WTC11 (cell line): ENCODE measurements at places on chromosomes 7 and 10.

DNA sequence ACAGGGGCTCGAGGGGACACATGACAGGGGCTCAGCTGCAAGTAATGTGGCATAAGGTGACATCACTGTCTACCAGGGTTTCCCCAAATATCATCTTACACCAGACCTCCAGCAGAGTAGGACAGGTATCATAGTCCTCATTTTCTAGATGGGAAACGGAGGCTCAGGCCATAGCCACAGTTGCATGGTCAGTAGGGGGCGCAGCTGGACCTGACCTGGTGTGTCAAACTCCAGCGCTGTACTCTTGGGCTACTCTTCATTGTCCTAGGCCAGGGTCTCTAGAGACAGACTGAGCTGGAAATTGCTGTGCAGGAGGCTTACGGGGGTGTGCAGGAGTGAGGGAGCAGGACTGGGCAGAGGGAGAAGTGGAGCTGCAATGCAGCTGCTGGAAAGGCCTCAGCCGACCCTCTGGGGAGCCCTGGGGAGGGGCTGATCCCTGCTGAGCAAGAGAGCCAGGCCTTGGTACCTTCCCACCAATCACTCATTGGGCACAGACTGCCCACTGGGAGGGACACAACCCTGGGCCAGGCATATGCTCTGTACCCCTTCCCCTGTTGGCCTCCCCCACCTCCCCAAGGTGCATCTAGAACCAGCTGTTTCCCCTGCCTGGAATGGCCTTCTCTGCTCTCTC, 89.9 kb downstream of the CDH23 start:
- DNase-seq = peak; percentile 90

DNA sequence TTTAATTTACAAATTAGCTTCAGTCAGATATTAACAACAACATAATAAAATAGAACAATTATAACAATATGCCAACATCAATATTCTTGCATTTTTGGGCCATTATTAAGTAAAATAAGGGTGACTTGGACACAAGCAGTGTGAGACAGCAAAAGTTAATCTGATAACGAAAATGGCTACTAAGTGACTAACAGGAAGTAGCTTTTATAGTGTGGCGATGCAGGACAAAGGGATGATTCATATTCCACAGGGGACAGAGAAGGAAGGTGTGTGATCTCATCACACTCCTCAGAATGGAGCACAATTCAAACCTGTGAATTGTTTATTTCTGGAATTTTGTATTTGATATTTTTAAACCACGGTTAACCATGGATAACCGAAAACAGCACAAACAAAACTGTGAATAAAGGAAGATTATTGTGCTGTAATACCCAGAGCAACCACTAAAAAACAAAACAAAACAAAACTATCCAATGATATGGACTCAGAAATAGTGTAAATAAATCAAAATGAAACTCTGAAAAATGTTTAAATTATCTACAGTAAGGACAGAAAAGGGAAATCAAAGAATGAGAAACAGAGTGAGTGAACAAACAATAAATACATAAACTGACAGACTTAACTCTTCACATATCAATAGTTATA, 66.9 kb upstream of the TFEC start:
- no peak for DNase-seq

DNA sequence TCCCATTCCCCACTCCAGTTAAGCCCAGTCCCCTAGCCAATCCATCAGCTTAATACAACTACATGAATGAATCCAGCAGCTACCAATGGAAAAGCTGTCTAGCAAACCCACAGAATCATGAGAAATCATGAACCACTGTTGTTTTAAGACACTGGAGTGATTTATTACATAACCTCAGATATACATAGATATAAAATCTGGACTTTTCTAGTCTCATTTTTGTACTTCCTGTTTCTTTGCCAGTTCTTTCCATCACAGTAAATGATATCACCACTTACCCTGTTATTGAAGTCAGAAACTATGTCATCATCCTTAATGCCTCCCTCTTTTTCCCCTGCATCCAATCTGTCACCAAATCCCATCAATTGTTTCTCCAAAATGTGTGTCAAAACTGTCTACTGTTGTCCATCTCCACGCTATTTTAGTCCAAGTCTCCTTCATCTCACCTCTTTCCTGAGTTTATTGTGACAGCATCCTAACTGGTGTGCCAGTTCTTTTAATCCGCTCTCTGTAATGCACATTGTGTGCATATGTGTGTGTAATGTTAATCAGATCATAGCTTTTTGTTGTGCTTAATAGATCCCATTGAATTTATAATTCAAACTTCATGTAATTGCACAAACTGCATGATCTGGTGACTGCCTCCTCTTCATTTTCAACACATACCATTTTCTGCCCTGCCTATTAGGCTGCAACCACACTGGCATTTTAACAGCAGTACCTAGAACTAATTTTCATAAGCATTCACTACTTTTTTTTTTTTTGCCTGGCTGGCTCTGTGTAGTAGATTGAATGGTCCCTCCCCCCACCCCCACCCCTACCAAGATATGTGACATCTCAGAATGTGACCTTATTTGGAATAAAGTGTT, 56.0 kb downstream of the MKLN1 start:
- DNase-seq = no peak

DNA sequence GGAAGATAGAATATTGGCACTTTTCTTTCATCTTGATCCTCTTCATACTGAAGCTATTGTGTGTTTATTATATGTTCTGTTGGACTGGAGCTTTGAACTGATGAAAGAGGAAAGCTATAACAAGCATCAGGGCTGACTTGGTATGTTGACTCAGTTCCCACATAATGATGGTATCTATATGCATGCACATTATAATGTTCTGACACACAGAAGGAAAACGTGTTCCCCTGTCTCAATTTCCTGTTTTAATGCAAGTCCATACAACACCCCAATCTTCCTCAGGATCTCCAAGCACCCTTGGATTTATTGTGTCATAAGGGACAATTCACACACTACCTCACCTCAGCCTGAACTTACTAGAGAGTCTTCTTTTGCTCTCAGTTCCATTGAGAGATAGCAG, 8.3 kb upstream of the WASL start:
- DNase-seq = no peak

DNA sequence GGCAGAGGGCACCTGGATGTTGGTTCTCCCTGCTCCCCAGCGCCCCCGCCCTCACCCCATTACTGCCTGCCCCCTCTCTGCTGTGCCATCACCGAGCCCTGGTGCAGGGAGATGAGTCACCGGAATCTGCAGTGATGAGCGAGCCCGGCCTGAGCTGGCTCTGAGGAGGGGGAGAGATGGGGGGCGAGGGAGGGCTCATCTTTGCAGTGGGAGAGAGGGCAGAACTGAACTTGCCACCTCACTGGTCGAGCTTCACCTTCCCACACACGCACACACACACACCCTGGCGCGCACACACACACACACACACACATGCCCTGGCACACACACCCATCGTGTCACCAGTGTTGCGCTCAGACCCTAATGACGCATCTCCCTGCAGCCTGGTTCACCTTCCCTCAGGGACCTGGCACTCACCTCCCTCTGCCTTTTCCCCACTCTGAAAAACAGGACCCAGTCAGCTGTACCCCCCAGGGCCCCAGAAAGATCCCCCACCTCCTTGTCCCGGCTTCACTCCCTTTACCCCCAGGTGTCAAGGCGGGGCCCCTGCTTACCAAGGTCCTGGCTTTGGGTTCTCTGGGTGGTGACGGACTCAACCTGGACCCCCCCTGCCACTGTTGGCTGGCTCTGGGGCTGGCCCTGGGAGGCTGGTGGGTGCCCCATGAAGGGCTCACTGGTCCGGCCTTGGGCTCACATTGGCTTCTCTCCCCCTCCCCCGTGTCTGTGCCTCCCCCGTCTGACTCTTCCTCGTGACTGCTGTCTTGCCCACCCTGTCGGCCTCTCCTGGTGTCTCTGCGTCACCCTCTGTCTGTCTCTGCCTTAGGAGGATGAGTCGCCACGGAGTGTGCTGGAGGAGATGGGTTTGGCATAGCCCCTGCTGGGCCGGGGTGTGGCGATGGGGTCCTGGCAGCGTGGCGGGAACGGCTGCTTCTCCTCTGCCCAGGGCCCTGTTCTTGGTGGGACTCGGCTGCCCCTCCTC, 5.4 kb downstream of the VGF start:
- no peak for DNase-seq

DNA sequence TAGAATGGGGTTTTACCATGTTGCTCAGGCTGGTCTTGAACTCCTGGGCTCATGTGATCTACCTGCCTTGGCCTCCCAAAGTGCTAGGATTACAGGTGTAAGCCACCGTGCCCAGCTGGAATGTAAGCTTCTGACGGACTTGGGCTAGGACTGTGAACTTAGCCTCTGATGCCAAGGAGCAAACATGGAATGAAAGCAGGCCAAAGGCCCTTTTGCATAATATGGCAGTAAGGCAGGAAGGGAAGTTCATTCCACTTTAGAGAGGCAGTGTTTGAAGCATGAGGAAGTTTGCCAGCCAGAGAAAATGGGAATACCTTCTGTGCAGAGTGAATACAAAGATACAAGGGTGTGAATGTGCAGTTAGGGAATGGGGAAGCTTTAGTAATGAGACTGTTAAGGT, 20.3 kb downstream of the VCL start:
- no peak for DNase-seq

DNA sequence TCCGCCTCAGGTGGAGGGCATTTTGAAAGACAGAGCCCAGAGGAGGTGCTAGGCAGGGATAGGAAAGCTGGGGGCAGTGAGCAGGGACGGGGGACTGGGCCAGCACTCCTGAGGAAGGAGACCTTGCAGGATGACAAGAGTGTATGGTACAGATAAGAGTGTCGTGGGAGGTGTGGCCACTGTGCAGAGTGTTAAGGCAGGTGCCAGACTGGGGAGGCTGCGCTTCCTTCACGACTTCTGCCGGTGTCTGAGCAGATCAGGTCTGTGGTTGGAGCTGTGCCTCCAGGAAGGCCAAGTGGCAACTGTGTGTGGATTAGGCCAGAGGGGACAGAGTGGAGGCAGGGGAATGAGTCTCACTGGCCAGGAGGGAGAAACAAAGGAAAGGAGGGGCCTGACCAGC, 161.7 kb downstream of the HIBADH start:
- no peak for DNase-seq

DNA sequence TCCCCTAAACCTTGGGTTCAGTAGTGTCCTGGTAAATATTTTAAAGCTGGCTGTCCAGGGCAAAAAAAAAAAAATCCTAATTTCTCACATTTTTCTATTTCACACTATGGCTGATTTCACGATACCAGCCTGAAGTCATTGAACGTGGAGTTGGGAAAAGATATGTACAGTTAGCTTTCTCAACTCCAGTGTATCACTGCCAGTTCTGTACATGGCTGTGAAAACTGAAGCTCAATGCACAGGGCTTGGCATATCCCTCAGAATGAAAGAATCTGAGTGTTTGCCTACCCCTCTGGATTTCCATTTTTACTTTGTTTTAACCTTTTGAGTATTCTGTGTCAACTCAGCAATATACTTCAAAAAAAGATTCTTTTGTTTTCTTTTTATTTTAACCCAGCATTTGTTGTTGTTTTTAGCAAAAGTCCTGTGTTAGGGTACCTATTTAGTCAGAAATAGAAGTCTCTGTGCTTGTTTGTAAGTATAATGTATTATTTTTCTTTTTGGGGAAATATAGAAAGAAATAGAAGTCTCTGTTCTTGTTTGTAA, 274.5 kb downstream of the ADK start:
- no peak for DNase-seq

DNA sequence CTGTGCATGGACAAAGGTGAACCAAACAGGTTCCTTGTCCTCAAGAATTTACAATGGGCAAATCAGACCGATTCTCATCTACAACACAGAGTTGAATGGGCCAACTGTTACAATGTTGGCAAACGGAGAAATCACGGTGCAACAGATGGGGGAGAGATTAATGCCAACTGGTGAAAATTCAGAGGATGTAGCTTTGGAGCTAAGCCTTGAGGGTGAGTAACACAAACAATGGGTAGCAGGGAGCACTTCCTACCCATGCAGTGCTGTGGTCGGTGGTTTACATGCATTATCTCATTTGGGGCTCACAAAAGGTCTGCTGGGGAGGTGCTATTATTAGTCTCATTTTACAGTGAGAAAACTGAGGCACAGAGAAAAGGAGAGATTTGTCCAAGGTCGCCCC, 902 bp upstream of the NFE2L3 start:
- no peak for DNase-seq

- DNase-seq = no peak
Measured at GRCh38 chr10:127524908-127525665, 24.0 kb upstream of the NPS start.

- no peak for DNase-seq
Measured at GRCh38 chr7:30659312-30659711, 22.9 kb downstream of the CRHR2 start.

DNA sequence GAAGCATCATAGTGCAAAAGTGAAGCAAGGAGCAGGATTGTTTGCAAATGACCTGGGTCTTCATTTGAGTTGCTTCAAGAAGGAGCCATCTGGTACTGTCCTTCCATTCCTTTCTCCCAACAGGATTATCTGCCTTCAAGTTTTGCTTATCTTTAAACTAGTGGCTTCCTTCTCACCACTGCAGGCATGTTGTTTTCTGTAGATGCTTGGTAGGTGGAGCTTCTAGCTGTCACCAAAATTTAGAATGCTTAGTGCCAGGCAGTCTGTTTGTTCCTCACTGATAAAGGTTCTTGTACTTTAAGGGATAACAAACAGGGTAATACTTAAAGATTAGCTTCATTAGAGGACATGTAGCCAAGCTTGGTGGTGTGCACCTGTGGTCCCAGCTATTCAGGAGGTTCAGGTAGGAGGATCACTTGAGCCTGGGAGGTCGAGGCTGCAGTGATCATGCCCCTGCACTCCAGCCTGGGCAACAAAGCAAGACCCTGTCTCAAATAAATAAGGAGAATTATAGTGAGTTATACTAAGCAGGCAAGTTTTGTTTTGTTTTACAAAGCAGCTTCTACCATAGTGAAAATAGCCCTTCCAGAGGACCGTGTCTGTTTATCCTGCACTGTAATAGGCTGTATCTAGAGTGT, 5.7 kb downstream of the ARL5B start:
- DNase-seq = no peak

DNA sequence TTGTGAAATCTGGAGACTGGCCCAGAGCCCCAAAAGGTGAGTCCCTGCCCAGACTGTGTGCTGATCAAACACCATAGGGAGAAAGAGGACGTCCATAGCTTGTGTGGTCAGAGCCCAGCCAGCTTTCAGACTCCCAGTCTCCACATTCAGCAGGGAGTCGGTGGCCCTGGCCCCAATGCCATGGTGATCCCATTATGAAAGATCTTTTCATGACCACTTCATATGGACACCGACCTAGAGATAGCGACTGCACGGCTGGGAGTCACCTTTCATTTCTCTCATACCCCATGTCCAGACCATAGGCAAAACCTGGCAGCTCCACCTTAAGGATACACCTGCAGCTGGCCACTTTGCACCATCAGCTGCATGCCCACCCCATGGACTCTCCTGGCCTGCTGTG, 126.4 kb downstream of the ARHGAP22 start:
- no peak for DNase-seq

DNA sequence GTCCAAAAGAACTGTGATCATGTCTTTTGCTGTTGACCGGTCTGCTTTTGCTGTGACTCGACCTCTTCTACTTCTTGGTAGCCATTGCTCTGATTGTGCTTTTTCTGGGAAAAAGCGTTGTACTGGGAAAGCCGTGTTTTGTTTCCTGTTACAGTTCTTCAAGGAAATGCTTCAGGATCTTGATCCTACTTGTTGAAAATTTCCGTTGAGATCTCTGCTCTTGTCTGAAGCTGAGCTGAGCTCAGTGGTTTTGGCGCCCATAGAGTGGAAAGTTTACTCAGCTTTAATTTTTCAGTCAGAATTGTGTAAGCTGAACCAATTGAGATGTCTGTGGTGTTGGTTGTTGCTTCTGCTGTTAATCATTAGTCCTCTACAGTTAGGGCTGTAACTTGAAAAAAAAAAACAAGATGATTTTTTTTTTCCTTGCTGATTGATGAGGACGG, 302.2 kb downstream of the CCDC3 start:
- no peak for DNase-seq
